PC-9 (cell line): ENCODE measurements at places on chromosomes 6 and 20. TPM values are rescaled to one million over a fixed set of nuclear protein-coding genes. Genes with fewer than 3 reads are reported as not detected.

Gene COL9A1
- total RNA-seq: not detected in 2 replicates

Gene MCCD1
- total RNA-seq: not detected in 2 replicates

DNA sequence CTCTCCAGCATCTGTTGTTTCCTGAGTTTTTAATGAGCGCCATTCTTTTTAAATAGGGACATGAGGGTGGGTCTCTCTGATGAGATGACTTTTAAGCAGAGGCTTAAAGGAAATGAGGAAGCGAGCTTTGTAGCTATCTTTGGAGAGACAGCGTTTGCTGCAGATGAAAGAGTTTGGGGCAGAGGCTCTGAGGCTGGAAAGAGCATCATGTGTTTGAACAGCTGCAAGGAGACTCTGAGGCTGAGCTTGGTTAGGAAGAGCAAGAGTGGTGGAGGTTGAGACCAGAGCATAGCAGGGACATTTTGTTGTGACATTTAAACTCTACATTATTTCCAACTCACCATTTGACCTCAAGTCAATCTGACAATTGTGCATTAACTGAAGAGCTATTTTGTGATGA is 38.3 kb upstream of the TMX4 start:
- no peak for DNase-seq

- no peak for DNase-seq
Observed at GRCh38 chr6:75144386-75144785, 61.5 kb downstream of the COL12A1 start.

GRCh38 chr20:19143890-19144289 is 68.6 kb upstream of the SLC24A3 start:
- no peak for DNase-seq

GRCh38 chr6:99613705-99614429 is 7.2 kb downstream of the PRDM13 start:
- no peak for DNase-seq

Gene PI16
- 0.83 and 1.9 TPM in 2 replicates for total RNA-seq

DNA sequence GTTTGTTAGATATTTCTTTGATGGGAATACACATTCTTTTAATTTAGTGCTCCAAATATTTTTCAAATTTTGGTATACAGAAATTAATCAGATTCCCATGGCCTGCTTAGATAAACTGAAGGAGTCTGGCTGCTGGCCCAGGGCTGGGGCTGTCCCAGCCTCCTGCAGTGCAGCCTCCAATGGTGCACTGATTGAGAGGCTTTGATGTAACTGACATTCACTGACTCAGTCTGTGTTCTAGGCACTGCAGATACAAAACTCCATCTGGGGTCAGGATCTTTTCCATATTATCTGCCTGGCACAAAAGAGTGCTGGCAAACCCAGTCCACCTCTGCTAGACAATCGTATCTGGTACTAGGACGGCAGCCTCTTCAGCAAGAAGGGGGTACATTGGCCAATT is 64.8 kb downstream of the GRIK2 start:
- DNase-seq: no peak

- DNase-seq: no peak
Observed at GRCh38 chr6:146312608-146313007, 231.0 kb upstream of the RAB32 start.

DNA sequence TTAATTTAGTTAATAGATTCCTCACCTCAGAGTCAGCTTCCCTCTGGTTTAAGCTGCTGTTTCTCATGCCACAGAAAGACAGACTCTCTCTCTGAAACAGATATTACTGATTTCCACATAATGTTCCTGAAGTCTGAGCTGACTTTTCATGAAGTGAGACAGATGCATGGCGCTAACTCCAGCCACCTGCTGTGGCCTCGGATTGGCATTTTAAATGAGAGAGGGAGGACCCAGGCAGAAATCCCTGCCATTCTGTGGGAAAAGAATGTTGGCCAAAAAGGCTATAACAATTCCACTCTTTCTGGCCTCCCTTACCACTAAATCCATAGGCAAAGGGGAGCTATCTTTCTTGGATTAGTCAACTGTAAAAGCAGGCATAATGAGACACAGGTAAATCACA is 354.1 kb upstream of the CDH4 start:
- DNase-seq: no peak

Gene GNMT
- 0.57 TPM in 1 of 2 replicates, not detected in the other for total RNA-seq

DNA sequence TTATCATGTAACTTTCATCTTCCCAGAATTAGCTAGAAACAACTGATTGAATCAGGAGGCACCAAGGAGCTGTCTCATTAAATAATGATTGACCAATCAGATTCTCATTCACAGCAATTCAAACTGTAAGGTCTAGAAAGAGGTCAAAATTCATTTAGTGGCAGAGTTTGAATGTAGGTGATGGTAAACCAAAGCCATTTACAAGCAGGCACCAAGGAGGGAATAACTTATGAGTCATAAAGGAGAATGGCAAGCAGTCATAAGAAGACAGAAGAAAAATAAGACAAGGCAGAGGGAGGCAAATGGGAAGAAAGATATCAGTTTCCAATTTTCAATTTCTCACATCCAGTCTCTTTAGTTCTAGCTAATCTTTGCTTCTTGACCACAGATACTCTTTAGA is 52.9 kb upstream of the DEFB112 start:
- DNase-seq: no peak

DNA sequence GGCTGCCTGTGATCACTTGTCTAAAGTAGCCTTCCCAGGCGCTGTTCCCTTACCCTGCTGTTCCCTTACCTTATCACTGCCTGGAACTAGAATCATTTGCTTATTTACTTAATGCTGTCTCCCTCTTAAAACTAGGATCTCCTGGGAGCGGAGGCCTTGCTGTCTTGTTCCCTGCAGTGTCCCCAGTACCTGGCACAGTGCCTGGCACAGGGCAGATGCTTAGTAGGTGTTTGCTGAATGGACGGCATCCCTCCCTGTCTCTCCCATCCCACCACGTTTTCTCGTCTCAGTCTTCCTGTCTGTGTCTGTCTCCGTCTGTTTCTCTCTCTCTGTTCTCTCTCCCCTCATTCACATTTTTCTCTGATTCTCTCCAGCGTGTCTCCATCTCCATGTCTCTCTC is 99.9 kb upstream of the MYL9 start:
- no peak for DNase-seq

Gene HRH3
- total RNA-seq: not detected in 2 replicates

DNA sequence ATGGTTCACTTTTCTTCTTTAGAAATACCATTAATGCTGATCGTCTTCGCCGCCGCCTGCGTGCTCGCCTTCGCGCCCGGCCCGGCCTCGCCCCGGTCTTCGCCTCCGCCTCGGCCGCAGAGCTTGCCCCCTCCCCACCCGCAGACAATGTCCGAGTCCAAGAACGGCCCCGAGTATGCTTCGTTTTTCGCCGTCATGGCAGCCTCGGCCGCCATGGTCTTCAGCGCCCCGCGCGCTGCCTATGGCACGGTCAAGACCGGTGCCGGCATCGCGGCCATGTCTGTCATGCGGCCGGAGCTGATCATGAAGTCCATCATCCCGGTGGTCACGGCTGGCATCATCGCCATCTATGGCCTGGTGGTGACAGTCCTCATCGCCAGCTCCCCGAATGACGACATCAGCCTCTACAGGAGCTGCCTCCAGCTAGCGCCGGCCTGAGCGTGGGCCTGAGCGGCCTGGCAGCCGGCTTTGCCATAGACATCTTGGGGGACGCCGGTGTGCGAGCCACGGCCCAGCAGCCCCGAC is 4.8 kb upstream of the PRPH2 start:
- DNase-seq: no peak

Gene MOG
- total RNA-seq: not detected in 2 replicates

DNA sequence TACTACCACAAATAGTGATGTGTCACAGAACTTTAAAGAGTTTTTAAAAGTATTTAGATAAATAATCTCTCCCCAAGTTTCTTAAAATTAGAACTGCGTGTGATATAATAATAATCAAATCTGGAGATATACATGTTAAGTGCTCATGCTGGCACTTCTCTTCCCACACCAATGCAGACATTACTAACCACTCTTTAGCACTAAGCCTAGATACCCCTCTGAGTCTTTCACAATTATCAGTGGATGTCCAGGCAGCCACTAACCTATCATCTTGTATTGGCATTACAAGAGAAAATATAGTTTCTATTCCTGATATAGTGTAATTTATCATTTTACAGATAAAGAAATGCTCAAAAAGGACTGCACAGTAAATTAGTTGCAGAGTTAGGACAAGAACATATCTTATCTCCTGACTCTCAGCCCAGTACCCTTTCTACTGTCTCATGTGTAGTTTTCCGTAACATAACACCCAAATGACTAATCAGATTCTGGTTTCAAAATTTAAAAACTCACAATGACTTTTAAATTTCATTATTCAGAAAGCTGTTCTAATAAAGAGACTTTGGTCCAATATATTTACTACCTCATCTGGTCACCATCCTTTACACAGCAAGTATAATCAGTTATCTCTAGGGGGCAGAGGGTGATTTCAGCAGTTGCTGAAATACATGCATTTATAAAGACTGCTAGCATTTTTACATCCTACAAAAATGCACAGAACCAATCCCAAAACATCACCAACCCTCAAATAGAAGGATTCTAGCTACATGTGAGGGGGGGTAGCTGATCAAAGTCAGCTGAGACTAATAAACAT is 215.5 kb upstream of the MCHR2 start:
- no peak for DNase-seq

Gene PROKR2
- not detected in 2 replicates for total RNA-seq

DNA sequence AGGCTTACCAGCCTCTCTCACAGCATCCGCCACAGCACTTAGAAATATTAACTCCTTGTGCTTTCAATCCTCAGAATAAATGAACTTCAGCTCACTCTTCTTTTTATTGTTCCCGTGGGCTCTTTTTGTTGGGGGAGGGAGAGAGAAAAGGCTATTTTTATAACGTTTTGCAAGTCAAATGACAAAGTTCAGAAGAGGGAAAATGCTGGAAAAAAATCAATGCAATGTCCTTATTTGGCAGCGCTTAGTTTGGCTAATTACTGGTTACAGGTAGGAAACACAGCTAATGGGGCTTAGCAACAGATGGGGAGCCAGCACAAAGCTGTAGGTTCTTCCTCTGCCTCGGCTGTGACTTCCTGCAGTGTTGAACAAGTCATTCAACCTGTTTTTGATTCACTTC is 1067.0 kb upstream of the MAP3K7 start:
- DNase-seq: no peak

DNA sequence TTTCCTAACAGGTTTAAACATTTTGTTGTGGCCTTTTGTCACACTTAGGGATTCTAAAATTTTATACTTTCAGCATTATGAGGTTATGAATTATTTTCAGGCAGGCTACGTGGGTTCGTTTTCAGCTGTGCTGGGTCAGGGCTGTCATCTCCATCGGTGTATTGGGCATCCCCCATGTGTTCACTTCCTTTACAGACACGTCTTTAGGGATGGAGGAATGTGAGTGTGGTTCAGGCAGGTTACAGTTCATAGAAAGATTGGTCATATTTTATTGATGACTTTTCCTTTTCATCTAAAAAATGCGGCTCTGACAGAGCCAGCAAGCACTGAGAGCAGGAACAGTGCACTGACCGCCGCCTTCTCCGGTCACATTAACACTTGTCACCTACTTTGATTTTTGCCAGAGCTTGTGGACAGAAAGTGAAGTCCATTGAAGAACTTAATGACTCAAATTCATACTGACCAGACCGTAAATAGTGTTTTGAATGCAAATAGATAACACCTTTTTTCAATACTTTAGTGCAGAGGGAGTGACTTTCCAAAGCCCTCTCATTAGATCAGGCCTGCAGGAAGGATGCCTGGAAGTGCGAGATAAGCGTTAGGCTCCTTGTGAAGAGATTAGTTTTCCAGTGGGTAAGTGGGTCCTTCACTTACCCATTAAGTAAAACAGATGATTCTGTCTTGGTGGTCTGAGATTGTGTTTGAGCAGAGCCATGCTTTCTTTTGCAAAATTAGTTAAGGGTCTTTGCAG is 113.1 kb downstream of the TIAM2 start:
- DNase-seq: no peak

GRCh38 chr6:32983493-32983848 is 15.1 kb downstream of the BRD2 start:
- no peak for DNase-seq

DNA sequence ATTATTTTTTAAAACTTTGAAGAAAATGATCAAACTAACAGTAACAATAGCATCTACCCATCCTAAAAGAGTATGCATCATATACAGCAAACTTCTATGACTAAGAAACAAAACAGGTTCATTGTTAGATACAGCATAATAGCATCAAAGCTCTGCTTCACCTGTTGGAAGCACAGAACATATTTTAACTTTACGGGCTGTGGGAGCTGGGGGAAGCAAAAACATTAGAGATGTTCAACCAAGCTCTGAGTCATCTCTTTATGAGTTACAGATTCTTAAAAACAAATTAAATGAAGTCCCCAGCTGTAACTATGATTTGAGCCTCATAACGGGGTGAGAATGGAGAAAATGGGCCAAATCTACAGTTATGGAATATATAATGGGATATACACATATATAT is 63.4 kb downstream of the SYNE1 start:
- DNase-seq: no peak

GRCh38 chr6:105077596-105078385 is 102.0 kb downstream of the POPDC3 start:
- no peak for DNase-seq

DNA sequence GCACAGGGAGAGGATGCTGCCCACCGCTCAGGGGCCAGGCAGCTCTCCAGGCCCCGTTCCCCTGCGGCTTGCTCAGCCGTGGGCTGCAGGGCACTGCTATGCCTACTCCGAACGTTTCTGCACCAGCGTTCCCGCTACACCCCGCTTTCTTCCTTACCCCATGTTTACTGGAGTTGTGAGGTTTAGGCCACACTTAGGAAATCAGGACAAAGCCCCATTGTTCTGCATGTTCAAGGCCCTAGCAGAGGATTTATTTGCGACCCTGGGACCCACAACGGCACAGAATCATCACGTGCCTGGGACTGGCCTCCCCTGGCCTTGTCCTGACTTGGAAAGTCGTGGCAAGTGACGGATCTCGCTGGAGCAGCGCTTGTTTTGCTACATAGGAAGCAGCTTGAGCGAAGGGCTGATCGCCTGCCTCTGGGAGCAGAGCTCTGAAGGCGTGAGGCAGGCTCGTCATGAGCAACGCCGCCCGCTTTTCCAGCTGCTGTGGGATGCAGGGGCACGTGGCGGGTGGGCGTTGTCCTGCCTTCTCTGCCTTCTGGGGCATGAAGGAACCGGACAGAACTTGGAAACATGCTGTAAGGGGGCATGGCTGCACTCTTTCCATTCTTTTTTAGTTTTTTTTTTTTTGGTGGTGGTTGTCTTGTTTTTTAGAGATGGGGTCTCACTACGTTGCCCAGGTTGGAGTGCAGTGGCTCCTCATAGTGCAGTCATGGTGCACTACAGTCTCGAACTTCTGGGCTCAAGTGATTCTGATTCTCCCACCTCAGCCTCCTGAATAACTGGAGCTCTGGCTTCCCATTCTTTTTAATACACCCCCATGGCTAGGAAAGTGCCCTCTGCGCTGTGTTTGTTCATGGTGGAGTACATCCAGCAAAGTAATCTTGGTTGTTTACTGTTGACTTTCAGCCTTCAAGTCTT is 14.6 kb upstream of the TMEM181 start:
- no peak for DNase-seq

Gene TAGAP
- 0.23 TPM in 1 of 2 replicates, not detected in the other for total RNA-seq

- peak; percentile 38 for DNase-seq
Observed at GRCh38 chr6:143058987-143059386, 1.7 kb upstream of the AIG1 start.

Gene HM13
- 220 and 272 TPM in 2 replicates for total RNA-seq
